ENCODE measurements at places on chromosomes 7 and 10. TPM values are rescaled to one million over a fixed set of nuclear protein-coding genes. Genes with fewer than 3 reads are reported as not detected.

The DAGLB gene
- 46.5 TPM for total RNA-seq

- H3K4me3 ChIP-seq = no peak overlapping the region
- H3K4me1 ChIP-seq = no peaks in the 10 kb centered on the region
- H3K27ac ChIP-seq = no peak overlapping the region
- no peaks in the 10 kb centered on the region for H3K27me3 ChIP-seq
Observed at GRCh38 chr7:103065667-103066066, 8.9 kb downstream of the FBXL13 start.

- H3K36me3 ChIP-seq = no peaks in the 10 kb centered on the region
- DNase-seq = no peak
- H3K27ac ChIP-seq = no peak overlapping the region
- H3K27me3 ChIP-seq = no peaks in the 10 kb centered on the region
- no peak overlapping the region for H3K4me3 ChIP-seq
- H3K4me1 ChIP-seq = peaks cover 6% of the 10 kb centered on the region
Observed at GRCh38 chr7:29274146-29275017, 79.8 kb downstream of the CHN2 start.

DNA sequence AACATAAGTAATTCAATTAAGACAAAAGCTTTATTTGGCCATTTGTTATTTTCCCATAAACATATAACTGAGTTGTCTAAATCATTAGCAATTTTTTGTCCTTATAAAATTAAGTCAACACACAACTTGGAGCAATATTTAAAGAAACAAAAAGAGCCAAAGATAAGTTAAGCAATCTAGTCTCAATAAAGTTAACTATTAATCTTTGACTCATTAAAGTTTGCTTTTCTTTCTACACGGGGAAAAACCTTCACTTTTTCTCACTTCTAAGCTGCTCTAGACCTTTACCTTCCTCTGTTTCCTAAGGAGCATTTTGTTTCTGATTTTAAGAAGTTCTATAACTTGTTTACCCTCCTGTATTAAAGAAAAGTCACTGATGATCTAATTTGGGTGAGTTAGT, 867.1 kb upstream of the PHF14 start:
- no peaks in the 10 kb centered on the region for H3K36me3 ChIP-seq
- no peaks in the 10 kb centered on the region for H3K27me3 ChIP-seq
- no peak overlapping the region for H3K4me3 ChIP-seq
- no peak for DNase-seq
- H3K4me1 ChIP-seq = no peaks in the 10 kb centered on the region

- no peaks in the 10 kb centered on the region for H3K36me3 ChIP-seq
- no peak within 1 kb of the TSS for H3K27ac ChIP-seq
- no peaks in the 10 kb centered on the region for H3K27me3 ChIP-seq
- H3K4me3 ChIP-seq = no peak within 1 kb of the TSS
- no peak for DNase-seq
Observed at GRCh38 chr10:124941823-124942222, at the start of gene ZRANB1. TSS of gene ZRANB1 (plus strand) at chr10:124942123. CDS start at chr10:124942494, 371 bp downstream.

GRCh38 chr10:70508912-70509756, 30.6 kb downstream of the PALD1 start:
- peak overlapping the region; percentile 21 for H3K27ac ChIP-seq
- H3K27me3 ChIP-seq = no peaks in the 10 kb centered on the region
- peaks cover 51% of the 10 kb centered on the region for H3K4me1 ChIP-seq
- no peak overlapping the region for H3K4me3 ChIP-seq

GRCh38 chr10:132229096-132229495, 42.3 kb downstream of the DPYSL4 start:
- peak; percentile 26 for DNase-seq
- H3K4me1 ChIP-seq = peaks cover 3% of the 10 kb centered on the region
- no peaks in the 10 kb centered on the region for H3K27me3 ChIP-seq
- no peak overlapping the region for H3K4me3 ChIP-seq
- no peak overlapping the region for H3K27ac ChIP-seq

GRCh38 chr10:104026762-104027161, 58.9 kb downstream of the COL17A1 start:
- no peaks in the 10 kb centered on the region for H3K4me1 ChIP-seq
- H3K4me3 ChIP-seq = no peak overlapping the region
- H3K27me3 ChIP-seq = no peaks in the 10 kb centered on the region

DNA sequence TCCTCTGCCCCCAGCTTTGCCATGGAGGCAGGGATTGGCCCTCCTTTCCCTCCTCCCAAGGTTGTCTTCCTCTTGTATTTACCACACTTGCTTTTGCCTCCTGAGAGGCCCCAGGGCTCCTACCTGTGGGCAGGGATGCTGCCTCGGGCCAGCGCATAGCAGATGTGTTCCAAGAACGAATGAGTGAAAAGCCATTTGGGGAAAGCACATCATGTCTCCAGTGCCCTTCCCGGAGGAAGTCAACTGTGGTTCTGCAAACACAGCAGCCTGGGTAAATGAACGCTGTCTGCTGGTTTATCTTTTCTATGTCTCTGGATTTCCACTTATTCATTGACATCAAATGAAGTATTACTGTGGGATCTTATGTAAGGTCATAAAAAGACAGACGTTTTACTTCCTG, 161.7 kb downstream of the FANK1 start:
- H3K4me3 ChIP-seq = no peak overlapping the region
- H3K27ac ChIP-seq = no peak overlapping the region
- peaks cover 4% of the 10 kb centered on the region for H3K4me1 ChIP-seq
- H3K36me3 ChIP-seq = no peaks in the 10 kb centered on the region
- peaks cover 14% of the 10 kb centered on the region for H3K27me3 ChIP-seq

- H3K4me3 ChIP-seq = no peak overlapping the region
- no peak for DNase-seq
- H3K4me1 ChIP-seq = peaks cover 15% of the 10 kb centered on the region
- H3K27ac ChIP-seq = no peak overlapping the region
- H3K27me3 ChIP-seq = peaks cover 4% of the 10 kb centered on the region
- H3K36me3 ChIP-seq = no peaks in the 10 kb centered on the region
Observed at GRCh38 chr7:94400643-94401427, 6.1 kb downstream of the COL1A2 start.

DNA sequence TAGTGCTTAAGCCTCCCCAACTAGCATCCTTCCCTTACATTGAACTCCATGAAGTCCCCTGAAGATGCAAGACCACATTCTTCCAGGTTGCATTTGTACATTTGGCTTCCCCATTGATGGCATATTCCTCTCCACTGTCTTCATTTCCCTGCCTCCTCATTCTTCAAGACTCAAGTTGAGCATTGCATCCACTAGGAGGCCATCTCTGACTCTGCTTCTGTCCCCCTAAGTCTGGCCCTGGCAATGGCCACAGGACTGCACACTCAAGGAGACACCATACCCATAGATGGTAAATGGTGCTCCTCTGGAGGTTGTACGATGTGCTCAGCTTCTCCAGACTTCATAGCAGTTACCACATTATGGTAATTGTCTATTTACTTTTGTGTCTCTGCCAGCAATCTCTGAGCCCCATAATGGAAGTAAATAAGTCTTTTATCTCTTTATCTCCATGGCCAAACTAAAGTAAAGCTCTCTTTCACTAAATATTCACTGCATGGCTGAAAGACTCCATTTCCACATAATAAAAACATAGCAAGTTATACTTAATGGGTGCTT, 112.6 kb downstream of the PTPRZ1 start:
- H3K4me1 ChIP-seq = no peaks in the 10 kb centered on the region
- H3K36me3 ChIP-seq = no peaks in the 10 kb centered on the region
- H3K27ac ChIP-seq = no peak overlapping the region
- H3K4me3 ChIP-seq = no peak overlapping the region

DNA sequence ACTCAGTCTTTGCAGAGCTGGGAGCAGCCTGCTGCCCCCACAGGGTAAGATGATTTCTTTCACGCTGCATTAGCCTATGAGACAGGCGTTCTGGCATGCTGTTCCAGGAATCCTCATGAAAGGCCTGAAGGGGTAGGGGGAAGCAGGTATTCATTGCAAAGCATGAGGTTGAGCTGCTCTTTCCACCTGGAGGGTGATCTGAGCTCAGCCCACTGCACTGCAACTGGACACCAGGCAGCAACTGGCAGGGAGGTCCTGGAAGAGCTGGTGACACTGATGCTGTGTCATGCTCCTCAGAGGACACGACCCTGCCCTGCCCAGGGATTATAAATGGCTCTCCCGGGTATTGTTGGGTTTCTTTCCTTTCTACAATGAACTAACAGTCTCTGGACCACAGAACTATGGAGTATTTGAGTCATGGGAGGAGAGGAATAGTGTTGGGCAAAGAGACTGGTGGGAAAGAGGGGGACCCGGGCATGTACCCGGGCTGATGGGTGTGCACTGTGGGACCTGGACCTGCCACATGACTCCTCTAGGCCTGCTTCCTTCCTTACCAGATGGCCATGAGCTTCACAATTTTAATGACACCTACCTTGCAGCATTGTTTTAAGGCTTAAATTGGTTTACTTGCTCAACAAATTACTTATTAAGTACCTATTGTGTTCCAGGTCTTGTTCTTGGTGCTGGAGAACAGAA, 24.3 kb downstream of the SLC25A28 start:
- DNase-seq = no peak
- no peaks in the 10 kb centered on the region for H3K36me3 ChIP-seq
- no peaks in the 10 kb centered on the region for H3K27me3 ChIP-seq
- no peak overlapping the region for H3K27ac ChIP-seq
